ENCODE measurements at places on chromosomes 3 and 15. TPM values are rescaled to one million over a fixed set of nuclear protein-coding genes. Genes with fewer than 3 reads are reported as not detected.

B3GNT5 gene
- 22.6 TPM for polyA plus RNA-seq

TRPC1 gene
- polyA plus RNA-seq: 11.3 TPM

ANKRD34C gene
- polyA plus RNA-seq: 0.08 TPM

LEO1 gene
- 32.1 TPM for polyA plus RNA-seq

HCN4 gene
- polyA plus RNA-seq: 1.5 TPM

DMXL2 gene
- 91.4 TPM for polyA plus RNA-seq

SPG21 gene
- polyA plus RNA-seq: 120 TPM

TMCO5A gene
- polyA plus RNA-seq: not detected

CILP gene
- polyA plus RNA-seq: 3.7 TPM

RPL39L gene
- polyA plus RNA-seq: 19.6 TPM

VPS33B gene
- polyA plus RNA-seq: 20.6 TPM

WDR76 gene
- polyA plus RNA-seq: 14.4 TPM

OXSM gene
- polyA plus RNA-seq: 23.4 TPM

UBE3A gene
- polyA plus RNA-seq: 101 TPM

ALDH1L1 gene
- polyA plus RNA-seq: 38.2 TPM

LINS1 gene
- polyA plus RNA-seq: 16.6 TPM

THPO gene
- polyA plus RNA-seq: 2.7 TPM

FSTL1 gene
- 462 TPM for polyA plus RNA-seq

ZNF35 gene
- 12.3 TPM for polyA plus RNA-seq

RETNLB gene
- polyA plus RNA-seq: not detected

CACNA2D3 gene
- polyA plus RNA-seq: 2.1 TPM

ROBO2 gene
- 86.6 TPM for polyA plus RNA-seq

EBLN2 gene
- polyA plus RNA-seq: 8.5 TPM

MAN2A2 gene
- polyA plus RNA-seq: 35.7 TPM

AGBL1 gene
- 0.11 TPM for polyA plus RNA-seq

VGLL3 gene
- 3.8 TPM for polyA plus RNA-seq

LYSMD2 gene
- polyA plus RNA-seq: 4.2 TPM

SLC28A2 gene
- polyA plus RNA-seq: 0.99 TPM

STRIT1 gene
- polyA plus RNA-seq: 0.93 TPM

IGSF10 gene
- 2.4 TPM for polyA plus RNA-seq

SIDT1 gene
- 2.8 TPM for polyA plus RNA-seq

MELTF gene
- polyA plus RNA-seq: 3.5 TPM

GOLGA8T gene
- not detected for polyA plus RNA-seq

ARID3B gene
- polyA plus RNA-seq: 20.4 TPM

ADPRH gene
- 6.1 TPM for polyA plus RNA-seq

ATOSA gene
- polyA plus RNA-seq: 40.4 TPM

PIK3CA gene
- polyA plus RNA-seq: 28.5 TPM

SPSB4 gene
- 15.9 TPM for polyA plus RNA-seq

USP8 gene
- polyA plus RNA-seq: 51.7 TPM

ZNF860 gene
- 3.3 TPM for polyA plus RNA-seq

SCAANT1 gene
- not detected for polyA plus RNA-seq

ACAD11 gene
- polyA plus RNA-seq: 54.2 TPM

All from left renal cortex interstitium (tissue), 4 donors.